ENCODE measurements at places on chromosomes 3 and 15.

GRCh38 chr3:2023959-2024358, 74.7 kb upstream of the CNTN4 start:
- no peak for DNase-seq

GRCh38 chr15:98324341-98324970, 323.9 kb upstream of the IGF1R start:
- DNase-seq: no peak

DNA sequence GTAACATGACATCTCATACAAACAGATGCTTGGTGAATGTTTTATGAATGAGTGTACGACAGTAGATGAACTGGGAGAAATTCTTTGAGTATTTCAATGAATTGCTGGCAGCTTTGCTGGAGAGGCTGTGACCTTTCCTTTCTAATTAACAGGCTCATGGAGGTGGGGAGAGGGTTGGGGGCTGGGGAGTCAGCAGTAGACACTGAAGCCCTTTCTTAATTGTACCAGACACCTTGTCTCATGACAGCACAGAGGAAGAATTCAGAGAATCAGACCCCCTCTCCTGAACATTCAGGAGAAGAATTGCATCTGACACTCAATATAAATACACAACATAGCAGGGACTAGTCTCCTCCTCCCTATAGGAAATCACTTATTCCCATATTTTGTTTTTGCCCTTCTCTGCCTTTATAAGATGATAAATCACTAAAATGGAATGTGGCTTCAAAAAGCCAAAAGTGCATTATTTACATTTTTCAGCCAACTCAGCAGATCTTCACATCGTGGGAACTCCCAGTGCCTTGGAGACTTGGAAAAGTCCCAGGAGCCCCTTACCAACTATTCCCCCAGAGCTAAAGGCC, 66.2 kb upstream of the TPM1 start:
- DNase-seq: no peak

- no peak for DNase-seq
Observed at GRCh38 chr3:136667081-136667480, 85.1 kb downstream of the STAG1 start.

DNA sequence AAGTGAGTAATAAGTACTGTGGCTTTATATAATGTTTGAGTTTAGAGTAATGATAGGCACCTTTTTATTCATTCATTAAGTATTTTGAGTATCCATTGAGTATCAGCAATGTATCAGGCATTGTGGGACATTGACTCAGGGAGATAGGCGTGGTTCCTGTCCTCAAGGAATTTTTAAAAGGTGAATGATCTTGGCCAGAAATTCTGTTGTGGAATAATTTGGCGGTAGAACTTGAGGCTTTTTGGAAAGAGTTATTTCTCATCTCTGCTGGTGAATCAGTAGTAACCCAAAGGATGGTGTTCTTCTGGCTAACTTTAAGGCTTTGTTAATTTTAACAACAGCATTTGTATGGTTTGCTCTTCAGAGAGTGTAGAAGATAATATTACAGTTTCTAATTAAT, 2.0 kb downstream of the RAB7A start:
- DNase-seq: no peak

DNA sequence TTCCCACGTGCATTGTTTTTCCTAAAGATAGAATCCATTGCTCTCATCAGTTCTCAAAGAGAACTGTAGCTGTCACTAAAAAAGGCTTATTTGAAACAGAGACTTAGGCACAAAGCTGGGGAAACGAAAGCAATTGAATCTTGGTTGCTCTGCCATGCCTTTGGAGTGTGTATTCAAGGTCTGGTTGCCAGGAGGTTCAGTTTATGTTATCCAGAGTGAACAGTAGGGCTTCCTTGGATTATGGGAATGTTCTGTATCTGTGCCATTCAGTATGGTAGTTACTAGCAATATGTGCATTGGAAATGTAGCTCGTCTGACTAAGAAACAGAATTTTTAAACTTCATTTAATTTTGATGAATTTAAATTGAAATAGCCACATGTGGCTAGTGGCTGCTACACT, 50.6 kb downstream of the CLSTN2 start:
- DNase-seq: no peak

Measured in T-helper 17 cell (primary cell).